Kidney epithelial cell (primary cell): ENCODE measurements at places on chromosomes 7 and 10.

GRCh38 chr7:151652111-151652510 lies 132.4 kb upstream of the RHEB start:
- DNase-seq = no peak

GRCh38 chr7:96786261-96786997 lies 76.8 kb upstream of the SEM1 start:
- DNase-seq = no peak

DNA sequence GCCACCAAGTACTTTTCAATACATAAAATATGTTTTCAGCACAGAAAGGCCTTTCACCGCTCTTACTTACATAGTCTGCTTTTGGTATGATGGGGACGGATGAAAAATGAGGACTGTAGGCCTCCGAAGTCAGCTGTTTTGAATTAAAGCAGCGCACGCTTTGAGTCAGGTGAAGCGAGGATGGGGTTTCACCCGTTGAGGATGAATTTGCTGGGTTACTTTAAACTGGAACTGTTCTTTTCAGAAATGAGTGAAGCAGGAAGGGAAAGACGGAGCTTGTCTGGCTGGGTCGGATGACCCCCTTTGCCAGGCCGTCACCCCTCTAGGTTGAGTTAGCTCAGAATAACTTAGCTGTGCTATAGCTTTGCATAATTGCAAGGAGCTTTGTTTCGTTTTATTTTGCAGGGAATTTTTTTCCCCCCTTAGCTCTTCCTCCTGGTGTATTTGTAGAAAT lies 40.0 kb downstream of the CUX1 start:
- no peak for DNase-seq

DNA sequence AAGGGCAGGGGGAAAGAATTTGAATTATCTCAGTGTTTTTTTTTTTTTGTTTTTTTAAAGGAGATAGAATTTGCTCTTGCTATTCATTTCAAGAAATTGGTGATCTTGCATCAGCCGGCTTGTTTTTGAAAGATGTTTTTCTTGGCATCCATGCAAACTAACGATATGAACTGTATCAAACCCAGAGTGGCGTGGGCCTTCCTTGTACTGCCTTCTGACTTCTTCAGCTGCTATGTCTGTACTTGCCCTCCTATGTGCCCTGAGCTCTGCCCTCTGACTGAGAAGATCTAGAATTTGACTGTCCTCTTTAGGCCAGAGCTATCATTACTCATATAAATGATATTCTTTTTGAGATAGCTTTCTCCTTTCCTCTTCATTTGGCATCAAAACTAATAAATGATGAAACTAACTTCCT lies 183.1 kb downstream of the EXOC4 start:
- DNase-seq = no peak

DNA sequence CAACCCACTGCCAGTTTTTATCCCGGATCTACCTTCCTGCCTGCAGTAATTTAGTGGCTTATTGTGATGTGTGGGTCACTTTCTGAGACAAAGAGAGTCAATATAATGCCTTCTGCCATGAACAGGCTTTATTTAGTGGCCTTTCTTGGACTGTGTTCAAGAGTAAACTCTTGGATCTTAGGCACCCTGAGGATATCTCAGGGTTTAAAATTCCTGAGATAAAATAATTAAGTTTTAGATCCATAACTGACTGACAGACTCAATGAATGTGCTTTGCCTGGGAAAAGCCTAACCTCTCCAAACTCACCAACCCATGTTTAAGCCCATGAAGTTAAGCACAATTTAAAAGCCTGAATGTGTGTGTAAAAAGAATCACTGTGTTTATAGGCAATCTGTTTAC lies 564.3 kb downstream of the LRMDA start:
- DNase-seq = no peak

GRCh38 chr7:1954366-1955004 lies 278.3 kb downstream of the MAD1L1 start:
- DNase-seq = no peak

GRCh38 chr7:67451306-67451705 lies 454.7 kb downstream of the TYW1 start:
- no peak for DNase-seq

GRCh38 chr7:142796001-142796500 lies 25.3 kb downstream of the PRSS2 start:
- DNase-seq = no peak

DNA sequence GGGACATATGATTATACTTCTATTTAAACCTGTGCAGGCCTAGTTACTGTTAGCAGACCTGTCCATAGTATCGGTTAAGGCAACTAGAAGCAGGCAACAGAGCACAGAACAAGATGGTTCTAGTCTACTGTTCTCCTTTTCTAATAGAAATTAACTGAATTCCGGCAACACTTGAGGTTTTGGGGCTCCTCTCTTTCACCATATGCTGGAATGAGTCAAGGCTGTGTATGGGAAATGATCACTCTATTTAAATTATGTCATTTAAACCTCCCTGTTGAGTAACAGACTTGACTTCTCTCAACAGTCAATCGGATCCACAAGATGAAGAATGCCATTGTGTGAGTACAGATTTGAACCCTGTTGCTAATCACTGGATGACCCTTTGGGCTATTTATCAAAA lies 6.2 kb upstream of the OTUD1 start:
- no peak for DNase-seq
